NCI-H2107 (cell line): ENCODE measurements at places on chromosomes 16 and 17.

DNA sequence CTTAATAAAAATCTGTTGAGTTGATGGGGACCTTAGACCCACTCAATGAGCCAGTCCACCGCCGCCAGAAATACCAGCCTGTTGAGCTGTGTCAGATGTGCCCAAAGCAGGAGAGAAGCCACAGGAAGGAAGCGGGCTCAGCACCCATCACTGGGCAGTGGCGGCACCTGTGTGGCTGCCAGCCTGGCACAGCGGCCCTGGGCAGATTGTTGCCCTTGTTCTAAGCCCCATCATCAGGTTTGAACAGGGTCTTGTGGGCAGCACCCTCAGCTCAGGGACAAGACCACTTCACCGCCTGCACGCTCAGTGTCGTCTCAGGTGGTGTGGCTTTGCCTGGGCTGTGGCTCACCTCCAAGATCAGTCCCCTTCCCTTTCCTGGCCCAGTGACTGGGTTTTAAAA lies 9.3 kb downstream of the ENDOV start:
- no peak for DNase-seq

- DNase-seq, result no peak
Measured at GRCh38 chr16:51907680-51908079, 639.3 kb downstream of the TOX3 start.

DNA sequence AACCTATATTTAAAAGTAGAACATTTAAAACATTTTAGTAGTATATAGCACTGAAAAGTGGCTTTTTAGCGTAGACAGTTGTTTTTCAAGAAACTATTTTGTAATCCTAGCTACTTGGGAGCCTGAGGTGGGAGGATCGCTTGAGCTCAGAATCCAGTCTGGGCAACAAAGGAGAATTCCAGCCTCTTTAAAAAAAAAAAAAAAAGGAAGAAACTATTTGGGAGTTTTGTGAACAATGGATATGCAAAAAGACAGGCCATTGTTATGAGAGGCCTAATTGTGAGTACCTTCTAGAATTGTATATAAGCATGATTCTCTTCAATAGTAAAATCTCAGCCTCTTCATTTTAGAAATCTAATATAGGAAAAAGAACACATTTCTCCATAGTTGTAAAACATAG lies 17.6 kb downstream of the OMG start:
- no peak for DNase-seq

- DNase-seq, result no peak
Measured at GRCh38 chr16:64532117-64532516, 589.7 kb downstream of the CDH11 start.

DNA sequence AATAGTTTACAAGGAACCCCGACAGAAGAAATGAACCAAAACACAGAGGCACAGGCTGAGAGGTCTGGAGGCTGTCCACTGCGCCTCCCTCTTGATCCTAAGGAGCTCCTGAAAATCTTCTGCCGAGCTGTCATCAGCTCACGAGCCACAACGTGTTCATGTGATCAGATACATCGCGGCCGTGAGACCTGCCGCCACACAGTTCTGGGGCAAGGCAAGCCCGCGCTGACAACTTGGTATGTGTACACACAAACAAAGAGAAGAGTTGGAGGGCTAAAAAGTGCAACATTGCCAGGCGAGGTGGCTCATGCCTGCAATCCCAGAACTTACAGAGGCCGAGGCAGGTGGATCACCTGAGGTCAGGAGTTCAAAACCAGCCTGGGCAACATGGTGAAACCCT lies 7.6 kb downstream of the EXOC7 start:
- no peak for DNase-seq

DNA sequence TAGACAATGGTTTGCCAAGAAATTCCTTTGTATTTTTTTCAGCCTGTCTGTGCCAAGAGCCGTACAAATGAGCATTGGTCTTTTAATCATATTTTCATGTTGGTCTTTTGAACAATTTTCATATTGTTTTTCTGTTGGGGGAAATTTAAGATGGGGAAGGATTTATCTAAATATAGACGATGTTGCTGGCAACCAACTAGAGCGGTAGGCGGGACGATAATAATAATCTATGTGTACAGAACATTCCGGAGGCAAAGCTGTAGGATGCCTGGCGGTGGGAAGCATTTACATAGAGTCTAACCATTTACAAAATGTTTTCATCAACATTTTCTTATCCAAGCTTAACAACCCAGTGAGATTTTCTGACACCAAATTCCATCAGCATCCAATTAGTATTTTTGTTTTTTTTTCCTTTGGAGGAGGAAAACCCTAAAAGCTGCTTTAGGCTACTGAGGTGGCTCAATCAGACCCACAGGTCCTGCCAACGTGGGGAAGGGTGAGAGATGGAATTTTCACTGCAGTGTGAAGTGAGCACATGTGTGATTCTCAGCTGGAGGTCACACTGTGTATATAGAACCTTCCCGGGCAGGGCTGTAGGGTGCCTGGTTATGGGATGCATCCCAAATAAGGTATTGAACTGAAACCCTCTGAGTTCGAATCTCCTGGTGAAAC lies 11.7 kb upstream of the SEC14L1 start:
- DNase-seq, result no peak

- no peak for DNase-seq
Measured at GRCh38 chr16:78659668-78660217, 560.3 kb downstream of the WWOX start.

DNA sequence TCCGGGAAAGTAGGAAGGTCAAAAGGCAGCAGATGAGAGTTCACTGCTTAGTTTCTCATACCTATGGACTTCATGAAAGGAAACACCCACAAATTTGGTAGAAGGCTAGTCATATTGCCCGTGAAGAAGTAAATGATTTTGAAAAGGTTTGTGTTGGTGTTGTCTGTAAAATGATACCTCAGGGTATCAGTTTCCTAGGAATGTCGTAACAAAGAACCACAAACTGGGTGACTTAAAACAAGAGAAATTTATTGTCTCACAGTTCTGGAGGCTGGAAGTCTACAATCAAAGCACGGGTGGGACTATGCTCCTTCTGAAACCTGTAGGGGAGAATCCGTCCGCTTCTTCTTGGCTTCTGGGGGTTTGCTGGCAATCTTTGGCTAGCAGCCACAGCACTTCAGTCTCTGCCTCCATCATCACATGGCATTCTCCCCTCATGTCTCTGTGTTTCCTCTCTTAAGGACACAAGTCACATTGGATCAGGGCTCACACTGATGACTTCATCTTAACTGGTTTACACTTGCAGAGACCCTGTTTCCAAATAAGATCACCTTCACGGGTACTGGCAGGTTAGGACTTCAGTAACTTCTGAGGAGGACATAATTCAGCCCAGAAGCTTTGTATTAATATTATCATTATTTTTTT lies 2.0 kb upstream of the NAE1 start:
- DNase-seq, result peak; percentile 8

- no peak for DNase-seq
Measured at GRCh38 chr17:74646231-74646630, 22.7 kb upstream of the CD300E start.

DNA sequence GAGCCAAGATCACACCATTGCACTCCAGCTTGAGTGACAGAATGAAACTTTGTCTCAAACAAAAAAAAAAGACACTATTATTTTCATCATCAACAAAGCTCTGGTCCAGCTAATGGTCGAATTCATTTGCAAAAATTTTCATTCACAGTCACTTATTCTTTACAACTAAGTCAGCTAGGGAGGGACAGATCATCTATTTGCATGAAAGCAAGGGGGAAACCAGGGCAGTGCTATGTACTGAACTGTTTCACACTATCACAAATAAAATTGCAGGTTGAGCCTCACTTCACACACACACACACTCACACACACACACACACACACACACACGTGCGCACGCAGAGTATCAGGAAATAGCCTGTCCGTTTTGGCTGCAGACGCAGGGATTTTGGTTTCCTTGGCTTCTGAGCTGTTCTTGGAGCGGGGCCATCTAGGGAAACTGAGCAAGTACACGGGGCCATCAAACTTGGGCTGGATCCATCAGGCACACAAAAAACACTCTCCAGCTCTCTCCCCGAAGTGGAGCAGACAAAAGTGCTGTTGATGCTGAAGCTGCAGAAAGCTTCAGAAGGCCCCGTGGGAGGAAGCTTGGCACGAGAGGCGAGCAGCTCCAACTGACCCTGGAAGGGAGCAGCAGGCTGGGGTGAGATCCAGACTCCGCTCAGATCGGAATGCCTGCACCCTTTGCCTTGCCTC lies 44.3 kb upstream of the HELZ start:
- DNase-seq, result no peak

GRCh38 chr17:10738521-10739258 lies 8.9 kb upstream of the TMEM220 start:
- DNase-seq, result no peak

DNA sequence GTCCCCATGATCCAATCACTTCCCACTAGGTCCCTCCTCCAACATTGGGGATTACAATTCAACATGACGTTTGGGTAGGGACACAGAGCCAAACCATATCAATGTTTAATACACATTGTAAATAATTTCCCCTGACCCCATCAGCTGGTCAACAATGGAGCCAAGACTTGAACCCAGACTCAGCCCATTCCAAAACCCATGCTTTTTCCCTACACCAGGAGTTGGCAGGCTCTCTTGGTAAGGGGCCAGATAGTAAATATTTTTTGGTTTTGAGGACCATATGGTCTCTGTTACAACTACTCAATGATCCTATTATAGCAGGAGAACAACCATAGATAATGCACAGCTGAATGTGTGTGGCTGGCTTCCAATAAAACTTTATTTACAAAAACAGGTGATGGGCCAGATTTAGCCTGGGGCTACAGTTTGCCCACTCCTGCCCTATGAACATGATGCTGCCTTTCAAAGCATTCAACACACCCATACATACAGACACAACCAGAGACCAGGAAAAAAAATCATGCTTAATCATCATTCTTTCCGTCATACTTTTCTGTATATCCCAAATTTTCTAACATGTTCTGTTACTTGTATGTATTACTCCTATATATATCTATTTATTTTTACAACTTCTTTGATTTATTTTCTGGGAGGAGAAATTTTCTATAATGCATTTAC lies 22.1 kb upstream of the MSI2 start:
- DNase-seq, result no peak

DNA sequence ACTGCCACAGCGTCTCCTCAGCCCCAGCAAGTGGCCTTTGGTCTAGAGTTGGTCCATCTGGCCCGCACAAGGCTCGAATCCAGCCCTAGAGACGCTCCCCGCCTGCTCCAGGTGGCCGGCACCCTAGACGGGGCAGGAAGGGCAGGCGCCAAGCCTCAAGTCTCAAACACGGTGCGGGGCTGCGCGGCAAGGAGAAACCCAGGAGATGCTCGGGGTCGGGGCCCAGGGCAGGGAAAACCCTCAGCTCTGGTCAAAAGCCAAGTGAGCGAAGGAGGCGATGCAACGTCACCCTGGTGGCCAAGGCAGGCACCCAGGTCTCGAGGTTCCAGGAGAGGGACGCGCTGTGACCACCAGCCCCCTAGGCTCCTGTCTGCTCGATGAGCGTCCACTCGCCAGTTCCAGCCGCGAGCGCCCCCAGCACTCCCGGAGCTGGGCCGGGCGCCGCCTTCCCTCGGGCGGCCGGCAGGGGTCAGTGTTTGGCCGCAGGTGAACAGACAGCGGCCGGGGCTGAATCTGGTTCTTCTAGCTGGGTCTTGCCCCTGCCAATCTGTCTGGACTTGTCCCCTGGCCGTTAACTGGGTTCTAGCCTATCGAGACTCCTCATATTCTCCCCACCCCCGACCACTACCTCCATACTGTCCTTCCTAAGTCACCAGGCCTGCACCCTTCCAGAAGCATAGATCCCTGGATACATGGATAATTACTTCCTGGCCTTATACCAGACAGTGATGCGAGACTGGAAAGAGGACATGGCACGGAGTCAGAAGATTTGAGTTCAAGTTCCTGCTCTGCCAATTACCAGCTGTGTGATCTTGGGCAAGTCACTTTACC lies 44.0 kb downstream of the PRAC1 start:
- DNase-seq, result peak; percentile 8

DNA sequence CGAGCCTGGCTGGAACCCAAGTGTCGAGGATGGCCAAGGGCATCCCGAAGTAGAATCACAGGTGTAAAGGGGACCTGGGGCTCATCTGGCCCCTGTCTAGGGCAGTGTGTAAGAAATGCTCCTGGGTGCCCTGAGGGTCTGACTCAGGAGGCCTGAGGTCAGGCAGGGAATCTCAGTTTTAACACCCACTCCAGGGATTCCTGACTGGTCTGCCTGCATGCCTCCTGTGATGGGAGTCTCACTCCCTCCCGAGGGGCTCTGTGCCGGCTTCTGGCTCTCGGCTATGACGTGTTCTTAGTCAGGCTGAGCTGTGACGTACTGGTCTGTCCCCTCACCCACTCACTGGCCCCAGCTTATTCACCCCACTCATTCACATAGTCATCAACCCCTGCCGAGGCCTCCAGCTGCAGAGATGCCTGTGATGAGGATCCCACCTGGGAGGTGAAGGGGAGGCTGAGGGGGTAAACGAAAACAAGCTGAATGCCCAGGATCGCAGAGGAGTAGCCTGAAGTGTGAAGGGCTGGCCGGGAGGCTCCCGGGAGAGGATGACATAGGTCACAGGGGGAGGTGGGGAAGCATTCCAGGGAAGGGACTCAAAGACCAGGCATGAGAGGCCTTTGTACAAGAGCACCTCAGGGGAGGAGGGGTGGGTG lies 23.8 kb downstream of the FAM83G start:
- DNase-seq, result no peak

GRCh38 chr17:3043737-3044365 lies 19.6 kb downstream of the OR1D5 start:
- no peak for DNase-seq

DNA sequence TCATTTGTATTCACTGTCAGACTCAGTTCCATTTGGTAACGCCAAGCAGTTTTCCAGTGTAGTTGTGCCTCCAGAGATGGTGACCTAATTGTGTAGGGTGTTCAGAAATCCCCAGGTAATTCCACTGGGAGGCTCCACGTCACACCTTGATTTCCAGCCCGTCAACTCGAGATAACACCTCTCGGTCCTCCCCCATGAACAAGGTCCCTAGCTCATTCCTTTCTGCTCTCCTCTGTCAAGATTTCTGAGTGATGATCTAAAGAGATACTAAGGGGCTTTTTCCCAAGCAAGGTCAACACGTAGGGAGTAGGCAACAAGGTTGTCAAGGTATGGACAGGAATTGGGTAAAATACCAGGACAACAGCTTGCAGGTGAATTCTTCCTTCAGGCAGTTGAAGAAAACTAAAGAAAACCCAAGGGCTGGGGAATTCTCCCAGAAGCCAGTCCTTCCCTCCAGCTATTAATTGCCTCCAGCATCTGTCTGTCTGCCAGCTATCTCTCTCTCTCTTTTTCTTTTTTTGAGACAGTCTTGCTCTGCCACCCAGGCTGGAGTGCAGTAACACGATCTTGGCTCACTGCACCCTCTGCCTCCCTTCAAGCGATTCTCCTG lies 31.4 kb downstream of the GPRC5B start:
- no peak for DNase-seq

DNA sequence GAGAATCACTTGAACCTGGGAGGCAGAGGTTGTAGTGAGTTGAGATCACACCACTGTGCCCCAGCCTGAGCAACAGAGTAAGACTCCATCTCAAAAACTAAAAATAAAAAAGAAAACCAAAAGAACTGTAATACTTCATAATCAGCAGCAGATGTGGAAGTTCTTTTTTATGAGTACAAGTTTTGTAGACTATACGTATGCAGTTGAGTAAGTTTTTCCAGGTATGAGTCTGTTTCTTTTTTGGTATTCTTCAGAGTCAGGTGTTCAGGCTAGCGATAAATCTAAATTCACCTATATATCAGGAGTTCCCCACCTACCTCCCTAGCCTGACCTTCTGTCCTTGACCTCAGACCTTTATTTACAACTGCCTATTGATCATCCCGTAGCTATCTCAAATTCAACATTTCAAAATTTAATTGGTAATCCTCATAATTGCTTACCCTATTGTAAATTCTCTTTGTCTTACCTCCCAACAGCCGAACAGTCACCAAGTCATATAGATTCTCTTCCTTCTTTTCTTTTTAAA lies 10.7 kb downstream of the DCTN5 start:
- DNase-seq, result no peak
